Epithelial cell of umbilical artery (primary cell): ENCODE measurements at places on chromosomes 7 and 10. TPM values are rescaled to one million over a fixed set of nuclear protein-coding genes. Genes with fewer than 3 reads are reported as not detected.

Gene SLC4A2
- total RNA-seq: 34.8 and 39.4 TPM in 2 replicates

Gene OR2A1
- under 0.01 TPM in 2 replicates for total RNA-seq

Gene NXPH1
- not detected in 2 replicates for total RNA-seq

Gene CLCN1
- total RNA-seq: not detected in 2 replicates

Gene LSM5
- total RNA-seq: 26.3 and 91.6 TPM in 2 replicates

Gene NPSR1
- total RNA-seq: not detected in 2 replicates

Gene GIMAP8
- 77.3 and 104 TPM in 2 replicates for total RNA-seq

Gene CRYGN
- not detected in 2 replicates for total RNA-seq

Gene DOCK1
- 81.2 and 82.7 TPM in 2 replicates for total RNA-seq

Gene POP7
- 43.6 and 67.2 TPM in 2 replicates for total RNA-seq

Gene RBP3
- total RNA-seq: not detected in 2 replicates

Gene PLA2G12B
- total RNA-seq: not detected in 2 replicates

Gene KIAA1549
- 1.2 and 1.9 TPM in 2 replicates for total RNA-seq

Gene CALD1
- total RNA-seq: 248 and 255 TPM in 2 replicates

Gene TMEM196
- total RNA-seq: not detected in 2 replicates

Gene MYO3A
- not detected in 2 replicates for total RNA-seq

Gene CTAGE8
- 0.15 and 0.65 TPM in 2 replicates for total RNA-seq

Gene PLXNA4
- 0.15 and 1.3 TPM in 2 replicates for total RNA-seq

Gene ABLIM1
- 28.6 and 69.3 TPM in 2 replicates for total RNA-seq

Gene GOLGA7B
- not detected in 2 replicates for total RNA-seq

Gene CYP3A4
- total RNA-seq: not detected in 2 replicates

Gene GHRHR
- total RNA-seq: not detected in 2 replicates

Gene CPN1
- not detected in 2 replicates for total RNA-seq

Gene TACC2
- 3.8 and 4.9 TPM in 2 replicates for total RNA-seq

Gene ZNF239
- 0.65 and 0.91 TPM in 2 replicates for total RNA-seq

Gene FOXP2
- 0.61 and 0.65 TPM in 2 replicates for total RNA-seq

Gene GIMAP5
- total RNA-seq: 4.2 and 8.1 TPM in 2 replicates

Gene TMEM184A
- total RNA-seq: 0.65 TPM in 1 of 2 replicates, not detected in the other

Gene AGR2
- not detected in 2 replicates for total RNA-seq

Gene CD36
- 0.15 and 0.32 TPM in 2 replicates for total RNA-seq

Gene OR2A42
- not detected in 2 replicates for total RNA-seq

Gene CLRN3
- total RNA-seq: not detected in 2 replicates

Gene CAV1
- 772 and 1,370 TPM in 2 replicates for total RNA-seq

Gene FGF8
- not detected in 2 replicates for total RNA-seq

Gene H2BK1
- not detected in 2 replicates for total RNA-seq

Gene CYP2W1
- not detected in 2 replicates for total RNA-seq
